Stimulated activated CD4-positive, alpha-beta T cell treated with anti-CD3 and anti-CD28 coated beads, Interleukin-1b, Interleukin-23, amount 100 ng/mL, for 1 hour (primary cell): ENCODE measurements at places on chromosomes 3 and 15.

GRCh38 chr3:182259579-182259978 is 533.7 kb upstream of the ATP11B start:
- no peak for DNase-seq

DNA sequence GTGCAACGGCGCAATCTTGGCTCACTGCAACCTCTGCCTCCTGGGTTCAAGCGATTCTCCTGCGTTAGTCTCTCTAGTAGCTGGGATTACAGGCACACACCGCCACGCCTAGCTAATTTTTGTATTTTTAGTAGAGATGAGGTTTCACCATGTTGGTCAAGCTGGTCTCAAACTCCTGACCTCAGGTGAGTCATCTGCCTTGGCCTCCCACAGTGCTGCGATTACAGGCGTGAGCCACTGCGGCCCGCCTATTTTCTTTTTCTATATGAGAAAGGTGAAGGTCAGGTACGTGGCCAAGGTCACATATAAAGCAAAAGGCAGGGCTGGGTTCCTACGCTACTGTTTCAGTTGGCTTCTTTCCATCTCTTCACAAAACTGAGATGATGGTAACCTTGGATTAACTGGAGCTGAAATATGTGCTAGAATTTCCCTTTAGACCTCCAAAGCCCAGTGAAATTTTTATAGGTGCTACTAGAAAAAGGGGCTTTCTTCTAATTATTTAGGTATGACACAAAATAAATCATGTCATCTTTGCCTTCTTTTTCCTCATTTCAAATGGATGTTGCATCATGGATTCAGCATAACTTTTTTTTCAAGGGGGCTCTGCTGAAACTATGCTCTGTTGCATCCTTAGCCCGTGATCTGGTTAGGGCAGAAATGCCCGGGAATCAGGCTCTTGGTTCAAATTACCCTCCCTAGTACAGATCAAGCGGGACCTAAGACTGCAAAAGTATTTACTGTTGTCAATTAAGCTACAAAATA is 68.5 kb downstream of the MYO1E start:
- no peak for DNase-seq

DNA sequence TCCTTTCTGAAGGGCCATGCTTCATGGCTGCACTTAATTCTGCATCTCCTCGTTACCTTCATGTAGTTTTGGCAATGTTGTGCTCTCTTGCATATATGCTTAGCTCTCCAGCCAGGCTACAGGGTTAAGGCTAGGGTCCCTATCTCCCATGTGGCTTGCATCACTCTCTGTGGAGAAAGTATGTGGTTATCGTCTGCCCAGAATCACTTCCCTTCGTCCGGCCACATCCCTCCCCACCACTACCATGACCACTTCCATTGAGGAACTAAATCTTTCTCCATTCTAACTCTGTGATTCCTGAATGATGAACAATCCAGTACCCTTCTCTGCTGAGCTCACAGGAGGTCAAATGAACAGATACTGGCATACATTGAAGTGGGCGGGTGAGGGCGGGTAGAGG is 34.0 kb downstream of the WWTR1 start:
- DNase-seq = no peak

- no peak for DNase-seq
Measured at GRCh38 chr3:187698499-187699399, 3.6 kb downstream of the RTP2 start.

DNA sequence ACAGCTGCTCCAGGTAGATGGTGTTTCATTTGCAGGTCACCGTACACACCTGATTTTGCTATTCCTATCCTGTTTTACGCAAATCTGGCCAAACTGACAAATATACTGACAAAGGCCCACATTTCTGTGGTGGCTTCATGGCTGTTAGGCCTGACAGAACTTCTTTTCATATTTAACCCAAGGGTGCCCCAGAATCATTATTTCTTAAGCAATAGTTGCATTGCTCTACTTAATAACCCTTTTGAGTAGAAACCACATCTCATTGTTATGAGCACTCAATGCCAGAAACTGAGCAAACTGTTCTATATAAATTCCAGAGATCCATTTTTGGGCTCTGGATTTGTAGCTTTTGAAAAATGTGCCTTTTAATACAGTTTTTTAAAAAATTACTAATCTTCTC is 19.4 kb downstream of the ASTE1 start:
- no peak for DNase-seq

GRCh38 chr3:111895071-111895470 is 36.0 kb downstream of the PHLDB2 start:
- no peak for DNase-seq

GRCh38 chr3:134694466-134694865 is 43.6 kb upstream of the KY start:
- no peak for DNase-seq

GRCh38 chr15:39582977-39583595 is 2.2 kb downstream of the THBS1 start:
- no peak for DNase-seq

GRCh38 chr3:99962703-99963102 is 145.0 kb downstream of the CMSS1 start:
- no peak for DNase-seq

GRCh38 chr3:153210146-153210545 is 48.1 kb downstream of the RAP2B start:
- DNase-seq = no peak

DNA sequence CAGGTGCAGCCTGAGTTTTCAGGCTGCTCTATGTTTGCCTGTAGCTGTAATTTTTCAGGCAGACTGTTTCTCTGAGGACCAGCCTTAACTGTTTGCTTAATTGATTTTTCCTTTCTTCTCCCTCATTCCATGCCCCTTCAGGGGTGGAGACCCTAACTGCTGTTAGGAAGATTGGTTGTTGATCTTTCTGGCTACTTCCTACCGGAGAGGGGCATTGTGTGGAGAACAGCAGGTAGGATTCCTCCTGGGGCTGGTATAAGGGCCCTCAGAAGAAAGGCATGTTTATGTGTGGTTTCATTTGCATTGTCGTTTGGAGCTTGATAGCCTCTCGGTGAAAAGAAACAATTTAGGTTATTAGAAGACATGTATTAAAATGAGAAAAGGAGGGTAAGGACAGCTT is 56.9 kb upstream of the GOLGA6L2 start:
- DNase-seq = no peak

- DNase-seq = no peak
Measured at GRCh38 chr3:122271246-122271898, 53.7 kb upstream of the CSTA start.

DNA sequence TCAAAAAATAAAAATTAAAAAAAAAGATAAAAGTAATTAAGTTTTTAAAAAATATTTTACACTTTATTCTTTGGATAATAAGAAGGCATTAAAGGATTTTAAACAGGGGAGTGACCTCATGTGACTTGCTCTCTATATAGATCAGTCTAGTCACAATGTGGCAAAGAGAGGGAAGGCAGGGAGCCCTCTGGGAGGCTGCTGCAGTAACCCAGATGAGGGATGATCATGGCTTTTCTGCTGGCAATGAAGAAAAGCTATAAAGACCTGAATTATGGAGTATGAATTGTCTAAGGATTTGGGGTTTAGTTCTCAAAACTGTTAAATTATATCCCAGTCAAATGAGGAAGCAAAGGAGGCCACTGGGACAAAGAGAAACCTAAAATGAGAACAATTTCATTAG is 58.1 kb downstream of the SUMF1 start:
- DNase-seq = no peak

GRCh38 chr15:72566973-72567372 is 87.5 kb upstream of the GOLGA6B start:
- DNase-seq = no peak

DNA sequence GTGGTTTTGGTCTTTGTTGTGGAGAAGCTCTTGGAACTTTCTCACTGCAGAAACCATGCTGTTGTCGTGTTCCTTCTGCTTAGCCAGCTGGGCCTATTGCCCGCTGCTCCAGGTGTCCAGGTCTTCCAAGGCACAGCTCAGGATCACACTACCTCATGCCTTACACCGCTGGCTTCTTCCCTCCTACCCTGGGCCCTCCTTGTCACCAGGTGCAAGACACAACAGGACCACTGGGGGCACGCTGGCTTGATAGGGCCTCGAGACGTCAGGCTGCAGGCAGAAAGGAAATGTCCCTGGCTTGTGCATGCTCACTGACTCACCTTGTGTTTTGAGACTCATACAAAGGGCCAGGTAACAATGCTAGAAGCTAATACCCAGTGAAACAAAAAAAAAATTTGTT is 32.3 kb downstream of the PAQR9 start:
- no peak for DNase-seq

GRCh38 chr3:177300039-177300833 is 103.0 kb upstream of the TBL1XR1 start:
- no peak for DNase-seq

DNA sequence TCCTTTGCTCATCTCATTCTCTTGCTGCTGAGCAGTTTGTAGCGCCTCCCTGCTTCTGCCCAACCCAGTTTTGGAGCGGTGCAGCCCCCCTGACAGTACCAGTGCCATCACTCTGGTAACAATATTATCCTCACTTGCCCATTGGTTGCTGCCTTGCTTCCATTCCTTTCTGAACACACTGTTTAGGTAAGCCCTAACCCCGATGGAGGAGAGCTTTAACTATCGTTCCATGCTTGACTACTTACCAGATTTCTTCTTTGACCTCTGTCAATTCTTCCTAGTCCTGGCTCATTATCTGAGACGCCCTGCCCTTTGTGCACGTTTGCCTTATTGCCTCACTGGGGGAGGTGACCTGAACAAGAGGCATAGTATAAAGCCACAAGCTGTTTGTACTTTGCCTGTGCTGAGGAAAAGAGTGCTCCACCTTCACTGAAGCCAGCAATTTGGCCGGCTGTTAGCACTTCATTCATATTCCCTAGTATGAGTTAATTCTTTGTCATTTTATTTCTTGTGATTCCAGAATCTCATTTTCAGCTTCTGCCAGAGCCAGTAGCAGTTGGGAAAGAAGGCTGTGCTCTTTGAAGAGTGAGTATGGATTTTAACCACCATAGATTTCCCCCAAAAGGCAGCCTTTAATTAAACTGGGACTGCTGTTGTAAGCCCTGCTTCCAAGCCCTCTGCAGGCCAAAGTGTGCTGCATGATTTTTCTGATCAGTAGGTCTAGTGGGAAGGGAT is 11.9 kb downstream of the ABHD6 start:
- no peak for DNase-seq

DNA sequence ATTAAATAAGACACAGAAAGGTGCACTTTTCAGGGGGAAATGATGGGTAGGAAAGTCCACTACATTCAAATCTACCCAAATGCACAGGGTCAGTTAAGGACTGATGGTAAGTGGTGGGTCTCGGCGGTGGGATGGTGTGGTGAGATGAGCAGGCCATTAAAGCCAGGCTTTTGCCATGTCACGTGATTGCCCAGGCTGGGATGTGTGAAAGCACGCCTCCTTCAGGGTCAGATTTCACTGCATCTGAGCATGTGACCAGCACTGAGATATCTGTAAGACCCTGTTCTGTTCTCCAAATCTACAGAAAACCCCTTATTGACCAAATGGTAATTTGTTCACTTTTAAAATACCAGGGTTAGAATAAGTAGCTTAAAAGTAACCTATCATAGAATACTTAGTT is 301.5 kb downstream of the MEX3B start:
- DNase-seq = no peak

DNA sequence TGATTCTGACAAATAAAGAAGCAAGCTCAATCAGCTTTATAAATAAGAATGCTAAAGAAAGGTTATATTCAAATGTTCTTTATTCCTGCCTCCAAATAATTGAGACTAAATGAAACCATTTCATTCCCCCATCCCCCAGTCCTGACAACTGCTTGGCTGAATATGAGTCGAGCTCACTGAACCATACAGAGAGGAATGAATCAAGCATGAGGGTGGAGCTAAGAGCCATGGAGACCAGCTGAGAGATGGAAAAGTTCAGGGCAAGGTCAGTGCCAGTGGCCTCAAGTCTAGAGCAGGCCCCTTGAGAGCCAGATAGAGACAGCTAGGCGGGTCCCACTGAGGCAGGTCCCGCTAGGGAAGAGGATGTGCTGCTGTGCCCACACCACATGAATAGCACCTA is 188.7 kb upstream of the EIF1B start:
- DNase-seq = no peak

GRCh38 chr3:109018828-109019227 is 65.1 kb upstream of the GUCA1C start:
- DNase-seq = no peak

- no peak for DNase-seq
Measured at GRCh38 chr3:16838561-16838960, 46.2 kb upstream of the PLCL2 start.

DNA sequence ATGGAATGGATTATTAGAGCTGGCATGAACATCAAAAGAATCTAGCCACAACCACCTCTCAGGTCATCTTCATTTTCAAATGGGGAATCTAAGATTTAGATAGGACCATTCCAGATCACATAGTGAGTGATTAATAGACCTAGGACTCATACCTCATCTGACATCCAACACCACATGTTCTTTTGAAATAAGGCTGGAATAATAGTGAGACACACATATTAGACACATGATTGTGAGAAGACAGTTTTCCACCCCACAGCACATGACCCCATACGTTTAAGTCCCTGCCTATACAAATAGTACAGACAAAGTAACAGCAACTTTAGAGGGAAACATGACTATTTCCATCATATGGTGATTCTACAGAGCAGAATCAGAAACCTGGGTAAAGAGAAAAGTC is 344.7 kb upstream of the TPRG1 start:
- DNase-seq = no peak

DNA sequence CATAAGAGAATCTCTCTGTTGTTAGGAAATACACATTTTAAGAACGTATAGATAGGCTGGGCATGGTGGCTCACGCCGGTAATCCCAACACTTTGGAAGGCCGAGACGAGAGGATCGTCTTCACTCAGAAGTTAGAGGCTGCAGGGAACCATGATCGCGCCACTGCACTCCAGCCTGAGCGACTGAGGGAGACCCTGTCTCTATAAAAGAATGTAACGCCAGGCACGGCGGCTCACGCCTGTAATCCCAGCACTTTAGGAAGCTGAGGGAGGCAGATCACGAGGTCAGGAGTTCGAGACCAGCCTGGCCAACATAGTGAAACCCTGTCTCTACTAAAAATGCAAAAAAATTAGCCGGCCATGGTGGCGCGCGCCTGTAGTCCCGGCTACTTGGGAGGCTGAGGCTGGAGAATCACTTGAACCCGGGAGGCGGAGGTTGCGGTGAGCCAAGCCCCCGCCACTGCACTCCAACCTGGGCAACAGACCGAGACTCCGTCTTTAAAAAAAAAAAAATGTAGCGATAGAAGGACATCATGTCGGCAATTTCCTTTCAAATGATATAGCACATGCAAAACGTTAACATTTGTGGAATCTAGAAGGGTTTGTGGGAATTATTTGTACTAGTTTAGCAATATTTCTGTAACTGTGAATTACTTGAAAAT is 730 bp upstream of the RPL14 start:
- DNase-seq = no peak

GRCh38 chr3:14299767-14300166 is 102.6 kb upstream of the SLC6A6 start:
- no peak for DNase-seq

GRCh38 chr3:27545061-27545460 is 60.9 kb upstream of the SLC4A7 start:
- DNase-seq = no peak

DNA sequence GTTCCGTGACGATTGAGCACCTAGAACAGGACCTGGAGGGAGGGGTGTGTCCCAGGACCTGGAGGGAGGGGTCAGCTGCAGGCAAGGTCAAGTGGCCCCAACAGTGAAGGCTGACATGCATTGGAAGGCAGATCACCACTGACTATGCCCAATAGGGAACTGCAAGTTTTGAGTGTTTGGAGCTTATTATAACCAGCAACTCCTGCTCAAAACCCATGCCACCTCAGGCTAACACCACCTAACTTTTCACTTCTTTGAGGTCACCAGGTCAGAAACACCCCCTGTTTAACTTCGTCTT is 93.1 kb downstream of the MYLK start:
- no peak for DNase-seq
